Naive thymus-derived CD8-positive, alpha-beta T cell (primary cell): ENCODE measurements at places on chromosomes 1 and 21. TPM values are rescaled to one million over a fixed set of nuclear protein-coding genes. Genes with fewer than 3 reads are reported as not detected.

BRDT gene
- not detected for polyA plus RNA-seq

CCDC27 gene
- not detected for polyA plus RNA-seq

CELSR2 gene
- 0.30 TPM for polyA plus RNA-seq

SF3B4 gene
- polyA plus RNA-seq = 71.9 TPM
